ENCODE measurements at places on chromosomes 6 and 20.

DNA sequence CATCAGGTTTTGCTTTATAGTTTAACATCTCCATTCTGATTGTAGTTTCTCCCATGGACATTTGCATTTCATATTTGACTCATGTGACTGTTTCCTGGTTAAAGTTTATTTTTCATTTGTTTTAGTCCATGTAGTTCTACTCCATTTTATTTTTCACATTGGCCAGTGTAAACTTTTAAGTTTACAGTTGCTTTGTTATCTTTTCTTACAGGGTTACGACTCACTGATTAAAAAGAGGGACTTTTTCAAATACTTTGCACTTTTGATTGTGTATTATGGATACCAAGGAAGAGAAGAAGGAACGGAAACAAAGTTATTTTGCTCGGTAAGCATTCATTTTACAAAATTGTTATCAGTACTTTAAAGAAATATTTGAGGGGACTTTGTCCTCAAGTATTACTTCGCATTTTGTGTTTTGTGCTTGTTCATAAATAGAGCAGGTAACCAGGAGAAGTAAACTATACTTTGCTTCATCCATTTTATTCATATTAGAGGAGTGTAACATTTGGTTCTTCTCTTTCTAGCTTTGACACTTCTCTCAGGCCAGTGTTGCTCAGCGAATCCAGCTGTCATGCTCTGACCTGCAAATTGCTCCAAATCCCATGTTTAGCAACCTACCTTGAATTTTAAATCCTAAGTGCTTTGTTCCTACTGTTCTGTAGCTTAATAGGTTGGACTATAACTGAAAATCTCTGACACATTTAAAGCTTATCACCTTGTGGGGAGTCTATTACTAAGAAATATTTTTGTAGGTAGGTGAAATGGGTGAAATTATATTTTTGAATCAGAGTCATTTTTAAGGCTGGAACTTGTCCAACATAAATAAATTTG lies 24.5 kb downstream of the NCOA7 start:
- no peak for DNase-seq
- H3K36me3 ChIP-seq = peaks cover 4% of the 10 kb centered on the region
- H3K27ac ChIP-seq = no peak overlapping the region
- no peak overlapping the region for H3K4me3 ChIP-seq

DNA sequence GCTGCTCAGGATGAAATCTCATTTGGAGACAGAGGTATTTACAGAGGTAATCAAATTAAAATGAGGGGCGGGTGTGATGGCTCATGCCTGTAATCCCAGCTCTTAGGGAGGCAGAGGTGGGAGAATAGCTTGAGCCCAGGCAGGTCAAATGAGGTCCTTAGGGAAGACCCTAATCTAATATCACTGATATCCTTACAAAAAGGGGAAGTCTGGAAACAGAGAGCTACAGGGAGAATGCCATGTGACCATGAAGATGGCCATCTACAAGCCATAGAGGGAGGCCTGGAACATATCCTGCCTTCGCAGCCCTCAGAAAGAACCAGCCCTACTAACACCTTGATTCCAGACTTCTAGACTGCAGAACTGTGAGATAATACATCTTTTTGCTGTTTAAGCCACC lies 8.3 kb downstream of the MTCL3 start:
- peaks cover 3% of the 10 kb centered on the region for H3K27me3 ChIP-seq
- no peak overlapping the region for H3K27ac ChIP-seq
- no peak for DNase-seq
- H3K4me1 ChIP-seq = peaks cover 13% of the 10 kb centered on the region
- H3K36me3 ChIP-seq = no peaks in the 10 kb centered on the region

DNA sequence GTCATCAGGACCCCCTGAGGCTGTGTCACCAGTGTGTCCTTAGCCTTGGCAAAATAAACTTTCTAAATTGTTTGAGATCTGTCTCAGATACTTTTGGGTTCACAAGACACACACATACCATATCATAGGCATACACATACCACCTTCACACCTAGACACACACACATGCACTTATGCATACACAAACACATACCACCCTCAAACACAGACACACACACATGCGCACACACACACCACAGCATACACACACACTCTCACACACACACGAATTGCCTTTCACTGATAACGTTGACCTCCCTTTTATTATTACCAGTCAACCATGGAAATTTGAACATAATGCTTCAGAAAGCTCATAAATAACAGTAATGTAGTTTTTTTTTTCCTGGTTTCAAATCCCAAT lies 108.6 kb upstream of the MYLIP start:
- H3K36me3 ChIP-seq = no peaks in the 10 kb centered on the region
- no peaks in the 10 kb centered on the region for H3K4me1 ChIP-seq
- no peaks in the 10 kb centered on the region for H3K27me3 ChIP-seq

GRCh38 chr6:122799140-122799745 lies 10.2 kb downstream of the SMPDL3A start:
- no peak for DNase-seq
- H3K27me3 ChIP-seq = no peaks in the 10 kb centered on the region
- peaks cover 2% of the 10 kb centered on the region for H3K4me1 ChIP-seq

DNA sequence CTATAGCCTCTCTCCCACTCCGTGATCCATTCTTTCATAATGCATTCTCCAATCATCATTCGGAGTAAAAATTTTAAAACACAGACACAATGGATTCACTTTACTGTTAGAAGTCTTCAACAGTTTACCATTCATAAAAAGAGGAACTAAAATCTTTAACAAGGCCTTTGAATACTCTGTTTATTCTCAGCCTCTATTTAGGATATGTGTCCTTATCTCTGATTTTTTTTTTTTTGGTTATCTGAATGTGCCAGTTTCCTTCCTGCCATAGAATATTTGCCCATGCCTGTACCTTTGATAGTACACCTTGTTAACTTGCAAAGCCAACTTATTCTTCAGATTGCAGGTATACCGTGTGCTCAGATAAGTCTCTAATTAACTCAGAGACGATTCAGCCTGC lies 11.1 kb downstream of the CRISP1 start:
- H3K27me3 ChIP-seq = no peaks in the 10 kb centered on the region
- H3K4me1 ChIP-seq = no peaks in the 10 kb centered on the region
- DNase-seq = no peak

- no peaks in the 10 kb centered on the region for H3K4me1 ChIP-seq
- no peak overlapping the region for H3K27ac ChIP-seq
- DNase-seq = no peak
- H3K4me3 ChIP-seq = no peak overlapping the region
Measured at GRCh38 chr6:34979218-34979617, 90.2 kb downstream of the ANKS1A start.

- no peak for DNase-seq
- H3K36me3 ChIP-seq = no peaks in the 10 kb centered on the region
- H3K4me3 ChIP-seq = no peak overlapping the region
- no peak overlapping the region for H3K27ac ChIP-seq
Measured at GRCh38 chr6:108355890-108356289, 61.0 kb downstream of the AFG1L start.

DNA sequence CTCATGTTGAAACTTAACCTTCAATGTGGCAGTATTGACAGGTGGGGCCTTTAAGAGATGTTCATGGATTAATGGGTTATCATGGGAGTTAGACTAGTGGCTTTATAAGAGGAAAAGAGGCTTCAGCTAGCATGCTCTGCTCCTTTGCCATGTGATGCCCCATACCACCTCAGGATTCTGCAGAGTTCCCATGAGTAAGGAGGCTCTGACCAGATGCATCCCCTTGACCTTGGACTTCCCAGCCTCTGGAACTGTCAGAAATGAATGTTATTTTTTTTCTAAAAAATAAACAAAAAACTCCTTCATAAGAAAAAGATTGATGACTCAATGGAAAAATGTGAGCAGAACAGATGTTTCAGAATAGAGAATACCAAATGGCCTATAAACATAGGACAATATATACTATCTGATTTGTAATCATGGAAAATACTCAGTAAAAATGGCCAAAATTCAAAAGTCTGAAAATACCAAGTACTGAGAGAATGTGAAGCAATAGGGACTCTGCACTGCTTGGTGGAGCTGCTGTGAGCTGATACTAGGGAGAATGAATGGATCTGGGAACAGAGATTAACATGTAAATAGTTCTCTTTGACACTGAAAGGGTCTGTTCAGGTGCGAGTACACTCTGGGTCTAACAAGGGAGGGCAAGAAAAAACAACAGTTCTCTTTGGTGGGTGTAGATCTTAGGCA lies 7.4 kb upstream of the TRIM39 start:
- no peak for DNase-seq
- peaks cover 5% of the 10 kb centered on the region for H3K4me1 ChIP-seq
- H3K27ac ChIP-seq = no peak overlapping the region
- H3K36me3 ChIP-seq = peaks cover 3% of the 10 kb centered on the region

DNA sequence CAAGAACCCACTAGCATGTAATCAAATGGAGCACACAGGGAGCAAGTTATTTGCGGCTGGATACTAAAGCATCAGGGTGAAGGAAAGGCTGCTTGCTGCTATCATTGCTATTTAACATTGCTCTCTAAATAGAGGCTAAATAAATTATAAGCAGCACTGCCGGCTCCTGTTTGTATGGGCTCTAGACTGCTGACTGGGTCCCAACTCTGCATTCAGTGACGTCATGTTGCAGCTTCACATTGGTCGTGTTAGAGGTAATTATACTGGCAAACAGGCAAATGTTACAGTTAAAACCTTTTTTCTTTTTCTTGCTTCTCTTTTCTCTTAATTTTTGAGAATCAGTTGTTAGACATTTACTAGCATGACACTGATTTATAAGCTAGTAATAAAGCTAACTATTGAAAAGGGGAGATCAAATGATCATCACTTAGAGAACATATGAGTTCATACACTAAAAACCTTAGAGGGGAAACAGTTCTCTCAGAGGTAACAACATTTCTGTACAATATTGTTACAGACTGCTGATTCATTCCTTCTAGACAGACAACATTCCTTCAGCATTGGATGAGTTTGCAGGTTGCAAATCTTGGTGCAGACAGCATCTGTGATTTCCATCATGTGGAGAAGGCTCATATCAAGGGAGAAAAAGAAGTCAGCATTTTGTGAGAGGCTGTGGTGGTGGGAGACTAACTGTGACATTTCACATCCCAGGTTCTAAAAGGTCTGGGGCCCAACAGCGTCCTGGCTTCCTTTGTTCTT lies 15.9 kb downstream of the RFPL4B start:
- no peak overlapping the region for H3K27ac ChIP-seq
- H3K36me3 ChIP-seq = no peaks in the 10 kb centered on the region
- H3K4me3 ChIP-seq = no peak overlapping the region
- DNase-seq = no peak
- H3K4me1 ChIP-seq = no peaks in the 10 kb centered on the region

GRCh38 chr20:56865055-56865454 lies 235.9 kb downstream of the TFAP2C start:
- DNase-seq = no peak
- no peak overlapping the region for H3K27ac ChIP-seq
- no peaks in the 10 kb centered on the region for H3K4me1 ChIP-seq

- H3K4me1 ChIP-seq = no peaks in the 10 kb centered on the region
- DNase-seq = no peak
- H3K4me3 ChIP-seq = no peak overlapping the region
- no peaks in the 10 kb centered on the region for H3K27me3 ChIP-seq
- H3K36me3 ChIP-seq = no peaks in the 10 kb centered on the region
- no peak overlapping the region for H3K27ac ChIP-seq
Measured at GRCh38 chr6:139277161-139277560, 14.6 kb downstream of the TXLNB start.

DNA sequence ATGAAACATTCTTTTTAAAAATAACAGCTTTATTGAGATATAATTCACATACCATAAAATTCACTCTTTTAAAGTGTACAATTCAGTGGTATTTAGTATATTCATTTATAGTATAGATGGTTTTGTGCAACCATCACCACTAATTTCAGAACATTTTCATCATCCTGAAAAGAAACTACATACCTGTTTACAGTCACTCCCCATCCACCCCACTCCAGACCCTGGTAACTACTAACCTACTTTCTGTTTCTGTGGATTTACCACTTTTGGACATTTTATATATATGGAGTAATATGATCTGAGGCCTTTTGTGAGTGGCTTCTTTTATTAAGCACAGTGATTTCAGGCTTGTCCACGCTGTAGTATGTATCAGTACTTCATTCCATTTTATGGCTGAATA lies 2.5 kb upstream of the TMEM217 start:
- no peak overlapping the region for H3K27ac ChIP-seq
- H3K36me3 ChIP-seq = no peaks in the 10 kb centered on the region
- no peak for DNase-seq
- H3K4me3 ChIP-seq = no peak overlapping the region

DNA sequence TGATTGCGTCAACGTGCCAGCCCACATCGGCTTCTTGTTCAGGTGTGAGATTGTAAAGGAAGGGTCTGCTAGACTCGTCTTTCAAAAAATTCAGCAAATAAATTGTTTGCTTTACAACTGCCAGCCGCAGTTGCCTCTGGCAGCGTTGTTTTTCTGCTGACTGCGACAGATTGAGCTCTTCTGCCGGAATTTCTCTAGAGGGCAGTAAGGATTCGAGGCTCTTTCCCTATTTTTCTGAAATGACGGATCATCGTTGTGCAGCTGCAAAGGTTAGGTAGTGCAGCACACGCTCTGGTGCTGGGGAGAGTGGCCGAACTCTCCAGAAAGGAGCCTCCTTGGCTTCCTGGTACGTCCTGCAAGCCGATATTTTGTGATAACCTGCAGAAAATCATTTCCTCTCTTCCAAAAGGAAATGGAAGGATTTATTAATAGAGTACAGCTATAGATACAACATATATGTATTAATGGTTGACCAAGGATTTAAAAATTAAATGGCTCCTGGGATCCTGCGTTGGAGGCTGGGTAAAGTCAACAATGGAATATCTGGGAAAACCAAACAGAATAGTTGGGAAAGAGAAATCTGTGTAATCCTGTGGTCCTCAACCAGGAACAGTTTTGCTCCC lies 121.9 kb upstream of the ZFP64 start:
- no peak overlapping the region for H3K27ac ChIP-seq
- H3K36me3 ChIP-seq = no peaks in the 10 kb centered on the region
- no peaks in the 10 kb centered on the region for H3K4me1 ChIP-seq
- DNase-seq = no peak
- no peak overlapping the region for H3K4me3 ChIP-seq

DNA sequence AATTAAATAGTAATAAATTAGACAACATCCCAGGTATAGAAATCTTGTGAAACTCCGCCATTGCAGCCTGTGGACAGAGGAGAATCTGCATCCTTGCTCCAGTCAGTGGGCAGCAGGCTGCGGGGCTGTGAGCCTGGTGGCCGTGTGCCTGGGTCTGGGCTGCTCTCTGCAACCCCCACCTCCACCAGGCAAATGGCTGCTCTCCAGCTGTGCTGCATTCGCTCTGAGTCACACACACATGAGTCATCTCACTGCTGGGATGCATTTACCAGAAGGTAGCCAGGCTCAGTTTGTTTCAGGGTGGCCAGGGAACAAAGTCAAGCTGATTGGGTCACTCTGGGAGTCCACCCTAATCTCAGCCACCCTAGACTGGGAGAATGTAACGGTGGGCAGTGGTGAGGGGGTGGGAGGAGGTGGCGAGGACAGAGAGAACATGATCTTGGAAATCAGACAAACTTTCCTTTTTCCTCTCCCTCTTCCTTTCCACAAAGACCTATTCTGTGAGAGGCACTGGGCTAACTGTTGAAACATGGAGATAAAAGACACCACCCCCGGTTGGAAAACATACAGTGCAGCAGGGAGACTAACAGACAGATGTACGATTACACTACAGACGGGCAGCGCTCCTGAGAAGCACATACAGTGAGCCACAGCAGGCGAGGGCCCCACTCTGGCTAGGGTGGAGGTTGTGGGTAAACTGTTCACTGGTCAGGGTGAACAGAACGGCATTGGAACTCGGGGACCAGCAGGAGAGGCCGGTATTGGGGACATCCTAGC lies 59.2 kb downstream of the TRAM2 start:
- no peak for DNase-seq
- no peaks in the 10 kb centered on the region for H3K27me3 ChIP-seq
- peak overlapping the region; percentile 54 for H3K27ac ChIP-seq
- H3K4me1 ChIP-seq = peaks cover 28% of the 10 kb centered on the region
